Stimulated activated CD4-positive, alpha-beta T cell treated with anti-CD3 and anti-CD28 coated beads, Interleukin-12 subunit alpha, Interleukin-12 subunit beta, amount 100 ng/mL, for 24 hours (primary cell): ENCODE measurements at places on chromosomes 16 and 17.

DNA sequence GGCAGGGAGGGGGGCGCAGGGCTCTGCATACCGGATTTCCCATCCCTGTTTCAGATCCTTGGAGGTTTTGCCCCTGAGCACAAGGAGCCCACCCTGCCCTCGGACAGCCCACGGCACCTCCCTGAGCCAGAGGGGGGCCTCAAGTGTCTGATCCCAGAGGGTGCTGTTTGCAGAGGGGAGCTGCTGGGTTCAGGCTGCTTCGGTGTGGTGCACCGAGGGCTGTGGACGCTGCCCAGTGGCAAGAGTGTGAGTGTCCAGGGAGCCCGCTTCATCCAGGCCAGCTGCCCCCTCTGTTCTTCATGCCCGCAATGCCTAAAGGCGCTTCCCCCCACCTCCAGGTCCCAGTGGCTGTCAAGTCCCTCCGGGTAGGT lies 2.5 kb downstream of the TNK1 start:
- no peak for DNase-seq

DNA sequence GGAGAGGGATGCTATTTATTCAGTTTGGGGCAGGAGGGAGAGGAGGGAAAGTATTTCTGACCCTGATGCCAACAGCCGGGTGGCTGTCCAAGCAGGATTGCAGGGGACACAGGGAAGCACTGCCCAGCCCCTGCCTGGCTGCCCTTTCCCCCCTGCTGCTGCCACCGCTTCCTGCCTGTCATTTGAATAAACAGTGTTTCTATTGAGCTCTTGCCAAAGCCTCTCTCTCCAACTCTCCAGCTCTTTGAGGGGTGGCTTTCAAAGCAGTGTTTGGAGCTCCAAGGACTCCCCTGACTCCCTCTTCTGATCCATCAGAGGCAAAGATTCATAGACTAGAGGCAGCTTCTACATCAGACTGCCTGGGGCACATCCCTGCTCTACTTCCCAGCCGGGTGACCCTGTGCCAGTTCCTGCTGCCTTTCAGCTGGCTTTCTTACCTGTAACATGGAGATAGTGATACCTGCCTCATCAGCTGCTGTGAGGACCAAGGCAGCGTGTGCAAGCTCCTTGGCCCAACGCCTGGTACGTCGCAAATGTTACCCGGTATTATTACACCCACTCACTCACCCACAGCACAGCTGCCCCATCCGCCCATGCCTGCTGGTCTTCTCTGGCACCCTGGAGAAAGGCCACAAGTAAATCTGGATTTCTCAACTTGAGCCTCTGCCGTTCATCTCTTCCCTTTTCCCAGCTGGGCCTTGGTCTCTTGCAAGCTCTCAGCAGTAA lies 9.5 kb downstream of the PROCA1 start:
- DNase-seq: no peak

- no peak for DNase-seq
These were observed 33.4 kb downstream of the RBFOX1 start for GRCh38 chr16:7366041-7366440.

DNA sequence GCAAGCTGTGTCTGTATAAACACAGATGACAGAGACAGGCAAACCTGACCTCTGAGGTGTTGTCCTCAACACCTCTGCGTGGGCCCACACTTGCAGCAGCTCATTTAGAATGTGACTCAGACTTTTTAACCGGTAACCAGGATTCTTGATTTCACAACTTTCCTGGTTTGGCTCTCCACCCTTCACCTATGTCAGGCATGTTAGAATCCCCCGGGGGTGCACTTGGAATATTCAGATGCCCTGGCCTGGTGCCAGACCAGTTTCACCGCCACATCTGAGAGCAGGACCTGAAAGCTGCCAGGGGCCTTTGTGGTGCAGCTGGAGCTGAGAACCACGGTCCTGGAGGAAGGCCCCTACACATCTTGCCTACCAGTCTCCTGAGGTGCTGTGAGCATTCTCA lies 4.8 kb downstream of the DHODH start:
- DNase-seq: no peak

- DNase-seq: no peak
These were observed 5.2 kb downstream of the SLFN11 start for GRCh38 chr17:35368081-35368830.

DNA sequence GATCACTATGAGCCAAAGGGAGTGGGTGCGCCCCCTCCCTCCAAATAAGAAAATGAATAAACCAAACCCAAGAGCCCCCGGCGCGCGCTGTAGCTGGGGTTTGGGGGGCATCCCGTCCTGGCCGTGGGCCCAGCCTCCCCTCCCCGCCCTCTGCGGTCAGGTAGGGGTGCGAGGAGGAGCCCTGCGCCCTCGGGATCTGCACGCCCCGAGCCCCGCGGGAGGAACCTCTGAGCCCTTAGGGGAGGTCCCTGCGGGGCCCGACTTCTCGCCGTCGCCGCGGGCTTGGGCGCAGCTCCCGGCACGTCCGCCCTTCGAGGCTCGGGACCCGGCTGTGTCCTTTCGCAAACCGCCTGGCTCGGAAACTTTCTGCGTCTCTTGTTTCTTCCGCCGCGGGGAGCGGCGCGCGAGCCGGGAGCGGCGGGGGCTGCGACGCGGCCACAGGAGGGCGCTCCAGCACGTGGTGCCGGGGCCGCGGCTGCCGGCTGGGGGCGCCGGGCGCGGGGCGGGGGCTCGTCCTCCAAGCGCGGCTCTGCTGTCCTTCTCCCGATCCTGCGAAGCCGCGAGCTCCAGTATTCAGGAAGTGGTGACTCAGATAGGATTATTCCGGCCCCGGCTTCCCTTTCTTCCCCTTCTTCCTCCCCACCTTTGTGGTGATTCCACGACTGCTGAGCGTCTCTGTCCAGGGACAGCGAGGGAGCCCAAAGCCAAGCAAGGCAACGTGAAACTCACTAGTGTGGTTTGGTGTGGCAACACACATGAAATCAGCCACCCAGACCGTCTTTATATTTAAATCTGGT lies 1.6 kb downstream of the PITPNC1 start:
- peak; percentile 60 for DNase-seq

- DNase-seq: no peak
These were observed 195.6 kb downstream of the UTP18 start for GRCh38 chr17:51455931-51456330.

- peak; percentile 39 for DNase-seq
These were observed at the start of gene SEZ6L2 for GRCh38 chr16:29899516-29900101. TSS of gene SEZ6L2 (minus strand) at chr16:29899550. CDS start at chr16:29899019, 531 bp downstream.

- no peak for DNase-seq
These were observed 112.8 kb upstream of the DNAH9 start for GRCh38 chr17:11485336-11486100.

DNA sequence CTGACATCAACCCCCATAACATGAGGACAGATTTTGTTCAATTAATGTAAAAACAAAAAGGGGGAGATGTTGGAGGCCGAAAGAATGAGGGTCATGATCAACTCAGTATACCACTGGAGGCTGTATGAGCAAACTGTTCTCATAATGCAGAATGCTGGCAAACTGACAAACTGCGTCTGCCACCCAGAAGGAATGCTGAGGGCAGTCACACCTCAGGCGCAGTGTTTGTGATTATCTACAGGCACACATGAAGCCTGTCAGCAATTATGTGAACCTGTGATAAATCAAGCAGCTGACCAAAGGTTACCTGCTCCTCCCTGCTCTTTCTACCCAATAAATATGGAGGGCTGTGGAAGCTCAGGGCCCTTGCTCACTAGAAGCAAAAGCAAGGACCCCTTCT lies 27.3 kb downstream of the CD300LG start:
- no peak for DNase-seq

- no peak for DNase-seq
These were observed 10.3 kb upstream of the GSG1L start for GRCh38 chr16:28073836-28074235.

DNA sequence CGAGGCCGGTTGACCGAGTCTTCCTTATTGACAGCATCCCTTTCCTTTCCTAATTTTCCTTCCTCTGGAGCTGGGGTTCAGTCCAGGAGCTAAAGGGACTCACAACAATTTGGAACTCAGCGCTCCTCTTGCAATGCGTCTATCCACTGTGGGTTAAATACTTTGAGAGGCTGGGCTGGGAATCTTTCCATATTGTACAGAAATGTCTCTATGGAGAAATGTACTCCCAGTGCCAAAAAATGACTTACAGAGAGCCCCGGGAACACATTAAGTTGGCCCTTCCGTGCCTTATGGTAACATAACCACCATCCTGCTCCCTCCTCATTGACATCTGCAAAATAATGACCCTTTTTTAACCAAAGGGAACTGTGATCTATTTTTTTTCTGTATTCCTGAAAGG lies 192.8 kb downstream of the FTO start:
- no peak for DNase-seq

DNA sequence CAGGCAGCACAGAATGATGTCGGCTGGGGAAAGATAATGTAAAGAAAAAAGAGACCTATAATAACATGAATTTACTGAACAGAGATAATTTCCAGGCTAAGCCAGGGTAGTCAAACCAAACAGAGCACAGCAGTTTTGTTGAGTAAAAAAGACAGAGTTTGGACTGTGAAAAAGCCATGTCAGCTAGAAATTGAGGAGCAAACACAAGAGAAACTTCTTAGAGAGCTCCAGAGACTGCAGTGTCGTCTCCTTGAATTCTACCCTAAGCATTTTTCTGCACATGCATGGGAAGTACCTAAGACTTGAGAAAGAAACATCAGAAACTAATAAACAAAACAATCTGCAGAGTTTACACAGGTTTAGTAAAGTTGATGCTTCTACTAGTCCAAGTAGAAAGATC lies 1098.8 kb upstream of the CDH8 start:
- no peak for DNase-seq

DNA sequence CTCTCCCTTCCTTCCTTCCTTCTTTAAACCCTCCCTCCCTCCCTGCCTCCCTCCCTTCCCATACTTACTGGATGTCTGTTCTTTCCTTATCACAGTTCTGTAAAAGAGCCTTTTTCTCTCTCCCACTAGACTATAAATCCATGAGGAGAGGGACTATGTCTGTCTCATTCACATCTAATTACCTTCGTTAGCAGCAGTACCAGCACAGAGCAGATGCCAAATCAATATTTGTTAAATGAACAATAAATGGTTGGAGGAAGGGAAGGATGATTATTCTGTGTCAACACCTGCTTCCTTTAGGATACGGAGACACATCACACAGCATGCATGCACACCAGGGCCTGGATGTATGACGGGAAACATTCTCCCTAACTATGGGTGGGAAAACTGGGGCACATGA lies 94.2 kb downstream of the DNAH3 start:
- no peak for DNase-seq

GRCh38 chr16:54503856-54504219 lies 217.3 kb upstream of the IRX3 start:
- no peak for DNase-seq

- no peak for DNase-seq
These were observed 3.1 kb downstream of the GSG1L2 start for GRCh38 chr17:9818760-9819159.

DNA sequence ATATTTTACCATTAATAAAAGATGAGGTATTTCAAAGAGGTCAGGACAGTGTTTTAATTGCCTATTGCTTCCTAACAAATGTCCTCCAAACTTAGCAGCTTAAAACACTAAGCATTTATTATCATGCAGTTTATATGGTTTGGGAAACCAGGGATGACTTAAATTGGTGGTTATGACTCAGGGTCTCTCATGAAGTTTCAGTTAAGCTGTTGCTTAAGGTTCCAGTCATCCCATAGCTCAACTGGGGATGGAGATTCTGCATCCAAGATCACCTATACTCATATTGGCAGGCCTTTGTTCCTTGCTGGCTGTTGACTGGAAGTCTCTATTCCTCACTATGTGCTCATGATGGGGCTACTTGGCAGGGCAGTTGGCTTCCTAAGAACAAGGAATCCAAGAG lies 1329.9 kb upstream of the GOT2 start:
- no peak for DNase-seq

GRCh38 chr16:86988920-86989696 lies 328.1 kb downstream of the C16orf95 start:
- no peak for DNase-seq

GRCh38 chr16:785563-786535 lies 2.3 kb downstream of the RPUSD1 start:
- DNase-seq: peak; percentile 58

DNA sequence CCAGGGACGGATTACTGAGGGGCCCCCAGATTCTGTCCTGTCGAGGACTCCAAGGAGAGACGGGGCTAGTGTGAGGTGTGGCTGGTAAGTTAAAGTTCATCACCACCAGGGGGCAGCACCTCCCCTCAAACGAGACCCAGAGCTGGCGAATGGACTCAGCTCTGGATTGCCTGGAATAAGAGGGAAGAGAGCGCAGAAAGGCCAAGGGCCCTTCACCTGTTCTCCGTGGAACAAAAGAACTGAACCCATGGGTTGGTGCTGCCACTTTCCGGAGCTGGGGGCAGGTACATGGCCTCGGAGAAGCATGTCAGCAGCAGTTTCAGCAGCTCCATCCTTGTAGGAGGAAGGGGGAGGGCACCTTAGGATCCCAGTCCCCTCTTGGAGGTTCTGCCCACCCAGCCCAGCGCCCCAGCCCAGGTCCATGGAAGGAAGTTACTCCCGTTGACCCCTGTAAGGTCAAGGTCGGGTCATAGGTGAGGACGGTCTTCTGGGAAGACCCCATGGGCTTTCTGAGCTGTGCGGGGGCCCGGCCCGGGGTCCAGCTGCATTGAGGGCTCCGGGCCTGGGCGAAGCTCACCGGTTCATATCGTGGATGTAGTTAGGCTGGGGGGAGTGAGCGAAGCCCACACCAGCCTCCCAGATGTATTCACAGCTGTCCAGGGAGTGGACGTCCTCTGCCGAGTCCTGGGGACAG lies 10.8 kb downstream of the HID1 start:
- DNase-seq: peak; percentile 57

- DNase-seq: no peak
These were observed 17.1 kb downstream of the C1QTNF1 start for GRCh38 chr17:79041041-79041570.

DNA sequence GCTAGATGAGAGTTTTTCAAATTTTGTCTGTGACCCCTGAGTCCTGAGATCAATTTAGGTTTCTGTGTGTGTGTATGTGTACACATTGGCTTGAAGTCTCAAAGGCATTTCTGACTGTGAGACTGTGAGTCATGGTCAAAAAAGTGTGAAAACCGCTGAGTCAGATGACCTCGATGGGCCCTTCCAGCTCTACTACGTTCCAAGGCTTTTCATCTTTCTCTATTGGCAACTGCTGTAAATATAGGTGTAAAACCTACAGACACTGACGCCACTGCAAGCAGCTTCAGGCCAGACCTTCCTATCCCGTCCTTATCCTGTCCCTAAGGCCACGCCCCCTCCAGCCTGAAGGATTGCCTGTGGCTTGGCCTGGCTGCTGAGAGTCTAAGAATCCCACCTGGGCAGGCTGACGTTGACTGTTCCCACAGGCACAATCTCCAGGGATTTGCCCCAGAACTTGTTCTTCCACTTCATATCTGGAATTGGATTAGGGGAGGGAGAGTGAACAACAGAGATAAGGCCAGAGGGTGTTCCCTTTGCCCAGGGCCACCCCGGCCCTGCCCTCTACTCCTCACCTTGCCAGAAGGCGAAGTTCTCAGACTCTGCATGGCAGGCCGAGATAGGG lies 11.3 kb downstream of the OSBPL7 start:
- DNase-seq: no peak

GRCh38 chr16:11968577-11968976 lies 3.6 kb downstream of the TNFRSF17 start:
- no peak for DNase-seq

DNA sequence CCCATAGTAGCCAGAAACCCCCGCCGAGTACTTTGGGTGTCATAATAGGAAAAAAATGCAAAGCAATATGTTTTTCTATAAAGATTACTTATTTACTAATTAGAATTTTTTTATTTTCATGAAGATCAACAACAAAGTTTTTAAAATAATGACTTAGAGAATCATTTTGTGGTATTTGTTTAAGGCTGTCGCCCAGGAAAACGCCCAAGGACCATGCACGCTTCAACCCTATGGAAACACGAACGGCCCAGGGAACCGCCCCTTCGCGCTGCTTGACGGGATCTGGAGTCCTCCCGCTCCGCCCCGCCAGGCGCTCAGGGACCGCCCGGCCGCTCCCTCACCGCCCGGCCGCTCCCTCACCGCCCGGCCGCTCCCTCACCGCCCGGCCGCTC lies 408 bp upstream of the KPNA2 start:
- DNase-seq: peak; percentile 91
